ENCODE measurements at places on chromosomes 12 and 14. TPM values are rescaled to one million over a fixed set of nuclear protein-coding genes. Genes with fewer than 3 reads are reported as not detected.

DNA sequence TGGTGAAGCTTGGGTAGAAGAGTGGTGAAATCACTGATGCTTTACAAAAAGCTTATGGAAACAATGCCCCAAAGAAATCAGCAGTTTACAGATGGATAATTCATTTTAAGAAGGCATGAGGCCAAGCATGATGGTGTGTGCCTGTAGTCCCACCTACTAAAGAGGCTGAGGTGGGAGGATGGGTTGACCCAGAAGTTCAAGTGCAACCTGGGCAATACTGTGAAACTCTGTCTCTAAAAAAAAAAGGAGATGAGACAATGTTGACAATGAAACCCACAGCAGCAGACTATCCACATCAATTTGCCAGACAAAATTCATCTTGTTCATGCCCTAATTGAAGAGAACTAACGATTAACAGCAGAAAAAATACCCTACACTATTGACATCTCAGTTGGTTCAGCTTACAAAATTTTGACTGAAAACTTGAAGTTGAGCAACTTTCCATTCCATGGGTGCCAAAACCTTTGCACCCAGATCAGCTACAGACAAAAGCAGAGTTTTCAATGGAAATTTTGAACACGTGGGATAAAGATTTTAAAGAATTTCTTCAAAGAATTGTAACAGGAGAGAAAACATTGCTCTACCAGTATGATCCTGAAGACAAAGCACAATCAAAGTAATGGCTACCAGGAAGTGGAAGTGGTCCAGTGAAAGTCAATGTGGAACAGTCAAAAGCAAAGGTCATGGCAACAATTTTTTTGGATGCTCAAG is 26.7 kb downstream of the BTG1 start:
- no peak for DNase-seq

DNA sequence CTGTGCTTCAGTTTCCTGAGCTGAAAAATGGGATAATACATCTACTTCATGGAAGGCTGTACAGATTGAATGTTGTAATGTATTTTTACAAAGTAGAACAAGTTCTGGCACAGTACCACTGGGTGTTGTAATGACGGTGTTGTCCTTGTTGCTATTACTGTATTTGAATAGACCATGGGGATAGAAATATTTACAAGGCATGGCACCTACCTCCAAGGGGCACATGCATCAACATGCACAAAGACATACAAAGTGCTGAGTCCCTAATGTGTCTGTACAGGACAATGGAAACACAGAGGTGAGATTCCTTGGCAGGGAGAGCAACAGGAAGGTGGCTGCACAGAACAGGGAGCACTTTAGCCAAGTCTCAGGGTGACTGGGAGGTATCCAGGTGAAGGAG is 930.6 kb upstream of the TMEM132C start:
- no peak for DNase-seq

- no peak for DNase-seq
Measured at GRCh38 chr12:104710940-104711689, 247.0 kb downstream of the SLC41A2 start.

DNA sequence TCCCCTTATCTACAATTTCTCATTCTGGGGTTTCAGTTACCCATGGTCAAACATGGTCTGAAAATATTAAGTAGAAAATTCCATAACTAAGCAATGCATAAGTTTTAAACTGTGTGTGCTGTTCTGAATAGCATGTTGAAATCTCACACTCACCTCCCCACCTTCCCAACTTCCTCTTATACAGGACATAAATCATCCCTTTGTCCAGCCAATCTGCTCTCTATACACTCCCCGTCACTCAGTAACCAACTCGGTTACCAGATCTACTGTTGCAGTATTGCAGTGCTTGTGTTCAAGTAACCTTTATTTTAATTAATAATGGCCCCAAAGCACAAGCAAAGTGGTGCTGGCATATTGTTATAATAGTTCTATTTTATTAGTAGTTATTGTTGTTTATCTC is 420.5 kb downstream of the GXYLT1 start:
- no peak for DNase-seq

CPNE6 gene
- total RNA-seq: not detected

FGF6 gene
- not detected for total RNA-seq

C12orf54 gene
- total RNA-seq: 1.3 TPM

DPF3 gene
- total RNA-seq: 26.3 TPM

TAS2R30 gene
- total RNA-seq: 2.8 TPM

KRT75 gene
- not detected for total RNA-seq
